ENCODE measurements at places on chromosomes 4 and X.

DNA sequence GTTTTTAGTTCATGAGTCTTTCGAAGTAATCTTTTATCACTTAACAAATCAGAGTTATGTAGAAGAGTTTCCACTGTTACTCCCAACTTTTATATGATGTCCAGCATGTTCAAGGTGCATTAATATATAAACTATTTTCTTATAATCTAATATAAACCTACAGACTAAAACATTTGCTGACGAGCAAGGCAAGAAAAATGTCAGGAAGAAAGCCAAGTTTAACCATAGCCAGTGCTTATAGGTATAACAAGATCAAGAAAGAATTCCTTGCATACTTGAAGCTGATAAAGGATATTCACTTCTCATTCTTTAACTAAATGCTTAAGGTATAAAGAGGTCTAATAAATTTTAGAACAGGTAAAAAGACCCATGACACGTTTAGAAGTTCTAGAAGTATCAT, 167.7 kb downstream of the NPNT start:
- DNase-seq = no peak

- no peak for DNase-seq
These were observed 42.0 kb downstream of the MAP7D3 start for GRCh38 chrX:136209016-136209738.

DNA sequence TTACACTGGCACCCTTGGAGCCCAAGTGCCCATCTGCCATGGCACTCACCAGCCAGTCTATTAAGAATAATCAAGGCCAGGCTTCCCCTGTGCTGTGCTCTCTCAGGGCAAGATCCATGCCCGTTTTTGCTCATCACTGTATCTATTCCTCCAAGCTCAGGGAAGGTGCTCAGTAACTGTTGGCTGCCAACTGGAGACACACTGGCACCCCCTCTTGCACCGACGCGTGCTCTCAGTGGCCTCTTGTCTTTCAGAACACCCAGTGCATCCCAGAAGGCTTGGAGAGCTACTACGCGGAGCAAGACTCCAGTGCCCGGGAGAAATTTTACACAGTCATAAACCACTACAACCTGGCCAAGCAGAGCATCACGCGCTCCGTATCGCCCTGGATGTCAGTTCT, 30.1 kb downstream of the NSG1 start:
- no peak for DNase-seq

- DNase-seq = no peak
These were observed 50.0 kb downstream of the C4orf46 start for GRCh38 chr4:158621729-158622128.

DNA sequence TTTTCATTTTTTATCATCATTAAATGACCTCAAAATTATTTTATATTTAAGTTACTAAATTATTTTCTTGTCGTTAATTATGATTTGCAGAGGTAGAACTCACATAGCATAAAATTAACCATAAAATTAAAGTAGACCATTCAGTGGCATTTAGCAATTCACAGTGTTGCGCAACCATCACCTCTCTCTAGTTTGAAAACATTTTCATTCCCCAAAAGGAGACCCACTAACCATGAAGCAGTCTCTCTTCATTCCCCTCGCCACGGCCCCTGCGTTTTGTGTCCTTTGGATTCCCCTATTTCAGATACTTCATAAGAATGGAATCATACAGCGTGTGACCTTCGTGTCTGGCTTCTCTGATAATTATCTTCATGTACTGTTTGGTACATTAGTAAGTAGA, 154.9 kb downstream of the ENPP6 start:
- no peak for DNase-seq

GRCh38 chr4:119087121-119087520, 48.5 kb upstream of the MYOZ2 start:
- DNase-seq = no peak

DNA sequence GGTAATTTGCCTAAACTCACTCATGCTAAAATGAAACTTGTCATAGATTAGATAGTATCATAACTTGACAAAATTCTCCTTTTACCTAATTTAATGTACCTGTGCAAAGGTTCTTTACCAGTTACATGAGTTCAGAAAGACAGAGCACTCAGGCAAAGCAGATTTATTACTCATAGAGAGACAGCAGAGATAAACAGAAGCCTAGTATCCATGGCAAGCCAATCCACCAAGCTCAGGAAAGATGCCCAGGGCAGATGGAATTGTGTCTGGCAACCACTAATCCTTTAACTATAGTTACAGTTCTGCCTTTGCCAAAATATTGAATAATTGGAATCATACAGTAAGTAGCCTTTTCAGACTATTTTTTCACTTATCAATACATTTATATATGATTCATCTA, 826.2 kb downstream of the TECRL start:
- no peak for DNase-seq

DNA sequence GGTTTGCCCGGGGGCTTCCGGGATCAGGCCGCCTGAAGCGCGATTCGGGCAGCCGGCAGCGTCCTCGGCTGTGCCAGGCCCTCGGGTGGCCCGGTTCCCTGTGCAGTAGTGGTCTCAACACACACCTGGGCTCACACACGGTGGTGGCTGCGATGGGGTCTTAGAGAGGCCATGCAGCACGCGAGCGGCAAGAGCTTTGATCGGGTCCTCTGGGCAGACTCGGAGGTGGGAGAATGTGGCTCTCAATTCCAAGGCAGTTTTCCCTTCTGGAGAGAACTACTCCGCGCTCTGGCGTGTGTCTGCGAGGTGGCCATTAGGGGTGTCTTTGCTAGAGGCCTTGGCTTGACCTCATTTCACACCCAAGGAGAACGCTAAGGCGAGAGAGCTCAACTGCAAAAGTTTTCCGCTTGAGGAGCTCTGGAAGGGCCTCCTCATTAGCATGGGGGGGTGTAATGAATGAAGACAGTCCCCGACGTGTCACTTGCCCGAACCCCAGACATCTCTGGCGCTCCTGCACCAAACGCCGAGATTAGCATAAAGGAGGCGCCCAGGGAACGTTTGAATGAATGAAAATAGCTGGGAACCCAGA, 771 bp upstream of the RBPJ start:
- peak; percentile 62 for DNase-seq

GRCh38 chrX:70485466-70485865, 40.8 kb downstream of the DLG3 start:
- no peak for DNase-seq

DNA sequence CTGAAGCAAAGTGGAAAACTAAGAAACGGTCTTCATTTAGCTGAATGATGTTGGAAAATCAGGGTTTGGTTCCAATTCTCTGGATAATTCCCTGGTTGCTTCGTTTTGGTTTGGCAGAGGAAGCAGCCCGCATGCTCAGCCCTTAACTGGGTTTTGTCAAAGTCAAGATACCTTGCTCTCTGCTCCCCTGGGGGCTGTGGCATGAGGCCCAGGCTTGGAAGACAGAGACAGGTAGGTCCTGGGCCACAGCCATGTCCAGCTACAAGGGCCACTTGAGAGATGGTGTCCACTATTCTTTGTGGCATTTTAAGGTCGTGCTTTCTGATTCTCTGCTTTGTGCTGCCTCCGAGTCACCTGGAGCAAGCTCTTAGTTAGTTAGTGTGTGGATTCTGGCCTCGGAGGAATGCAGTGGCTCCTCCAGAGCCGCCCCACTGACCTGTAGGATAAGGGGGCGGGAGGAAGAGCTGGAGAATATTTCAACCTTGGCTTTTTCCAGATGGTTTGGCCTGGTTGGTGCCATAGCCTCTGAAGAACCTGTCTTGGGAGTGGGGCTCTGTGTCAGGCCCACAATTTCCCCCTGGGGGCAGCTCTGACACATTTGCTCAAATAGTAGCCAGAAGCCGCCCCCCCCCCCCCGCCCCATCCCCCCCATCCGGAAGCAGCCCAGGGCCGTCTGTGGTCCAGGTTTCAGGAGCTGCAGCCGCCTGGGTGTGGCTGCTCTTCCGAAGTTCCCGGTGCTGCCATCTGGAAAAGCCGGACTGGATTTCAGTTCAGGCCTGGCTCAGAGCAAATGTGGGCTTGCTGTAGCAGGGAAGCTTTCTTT, 147.1 kb downstream of the NHS start:
- DNase-seq = no peak

DNA sequence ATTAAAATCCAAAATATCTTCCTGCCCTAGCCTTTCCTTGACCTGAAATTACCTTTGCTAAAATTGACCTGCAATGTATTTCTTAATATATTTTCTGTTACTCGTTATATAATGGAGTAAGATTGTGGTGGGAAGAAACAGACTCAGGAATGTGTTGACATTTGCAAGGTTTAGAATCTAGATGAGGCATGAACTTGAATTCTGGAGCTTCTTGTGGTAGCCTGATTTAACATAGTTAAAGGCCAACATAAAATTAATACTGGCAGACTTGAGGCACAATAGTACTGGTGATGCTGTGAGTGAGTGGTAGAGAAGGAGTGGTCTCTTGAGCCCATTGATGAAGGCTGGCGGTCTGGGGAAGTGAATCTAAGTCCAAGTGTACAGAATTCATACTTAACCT, 197.9 kb upstream of the SPRY1 start:
- no peak for DNase-seq

DNA sequence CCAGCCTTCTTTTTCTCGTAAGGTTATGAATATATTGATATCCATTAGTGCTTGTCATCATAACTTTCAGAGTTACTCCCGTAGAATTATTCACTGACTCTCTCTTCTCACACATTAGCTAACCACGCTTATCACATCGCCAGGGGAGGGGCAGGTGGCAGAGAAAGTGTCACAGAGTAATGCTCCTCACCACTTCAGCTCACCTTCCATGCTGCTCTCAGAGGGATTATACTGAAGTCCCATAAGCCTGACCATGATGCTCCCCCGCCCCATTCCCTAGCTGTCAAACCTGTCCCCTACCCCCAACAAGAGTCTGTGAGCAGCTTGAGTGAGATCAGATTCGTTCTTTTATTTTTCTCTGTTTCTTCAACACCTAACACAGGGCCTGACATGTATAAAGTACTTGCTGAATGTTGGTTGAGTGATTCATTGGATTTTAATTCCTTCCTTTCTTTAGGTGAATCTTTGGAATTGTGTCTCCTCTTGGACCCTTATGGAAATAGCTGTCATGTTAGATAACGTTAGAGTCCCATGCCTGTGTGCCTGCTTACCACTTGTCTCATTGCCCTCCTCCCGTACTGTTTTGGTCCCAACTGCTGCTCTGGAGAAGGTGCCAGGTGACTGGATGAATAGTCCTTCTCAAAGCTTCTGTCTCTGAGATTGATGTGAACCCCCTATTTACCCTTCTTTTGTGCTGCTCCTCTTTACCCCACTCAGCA, 55.1 kb downstream of the RS1 start:
- DNase-seq = no peak

GRCh38 chrX:79081895-79082512, 62.5 kb upstream of the GPR174 start:
- DNase-seq = no peak

GRCh38 chrX:85309717-85310116, 65.9 kb downstream of the ZNF711 start:
- DNase-seq = no peak

GRCh38 chr4:101205916-101206315, 141.4 kb downstream of the PPP3CA start:
- no peak for DNase-seq

DNA sequence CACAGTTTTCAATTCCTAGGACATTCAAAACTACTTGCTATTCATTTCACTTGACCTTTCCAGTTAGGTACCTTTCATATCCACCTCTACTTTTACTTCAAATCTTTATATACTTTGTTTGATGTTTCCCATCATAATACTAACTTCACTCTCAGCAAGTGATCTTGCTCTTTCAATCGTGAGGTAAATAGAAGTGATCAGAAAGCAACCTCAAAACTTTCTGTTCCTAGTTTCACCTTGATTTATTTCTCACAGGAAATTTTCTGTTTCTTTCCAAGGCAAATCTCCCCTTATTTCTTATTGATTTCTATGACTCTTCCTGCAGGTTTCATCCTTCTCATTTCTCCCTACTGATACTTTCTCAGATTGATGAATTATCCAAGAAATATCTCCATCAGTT, 623.5 kb downstream of the FSTL5 start:
- no peak for DNase-seq

- no peak for DNase-seq
These were observed 44.9 kb downstream of the HAND2 start for GRCh38 chr4:173485164-173485563.

DNA sequence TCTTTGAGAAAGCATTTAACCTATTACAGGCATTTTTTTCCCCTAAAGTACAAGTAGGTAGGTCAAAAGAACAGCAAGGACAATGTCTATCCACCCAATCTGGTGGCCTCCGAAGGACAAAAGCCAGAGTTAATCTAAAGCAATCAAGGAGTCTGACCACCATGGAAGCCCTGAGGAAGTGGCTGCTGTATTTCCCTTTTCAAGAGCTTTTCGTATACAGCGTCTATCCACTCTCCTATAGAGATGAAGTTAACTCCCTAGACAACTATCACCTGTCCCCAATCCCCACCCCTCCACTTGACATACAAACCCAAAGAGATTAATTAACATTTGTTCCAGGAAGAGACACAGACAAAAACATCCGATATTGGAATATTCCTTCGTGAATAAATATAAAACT, 85.5 kb downstream of the SNCA start:
- DNase-seq = no peak

DNA sequence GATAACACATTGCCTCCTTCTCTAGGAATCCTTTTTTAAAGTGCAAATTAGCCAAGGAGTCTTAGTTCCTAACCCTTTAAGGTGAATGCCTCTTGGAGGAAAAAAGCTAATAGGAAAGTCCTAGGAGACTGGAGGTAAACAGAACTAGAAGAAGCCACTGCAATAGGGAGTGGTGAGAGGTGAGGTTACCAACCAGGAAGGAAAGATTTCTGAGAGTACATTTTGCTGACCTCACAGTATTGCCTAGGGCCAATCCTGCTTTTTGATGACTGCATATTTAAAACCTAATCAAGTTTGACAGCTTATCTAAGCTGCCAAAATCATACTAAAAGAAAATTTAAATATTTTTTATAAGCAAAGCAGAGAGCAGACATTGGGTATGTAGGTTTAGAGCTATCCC, 7.3 kb upstream of the CUL4B start:
- DNase-seq = no peak

DNA sequence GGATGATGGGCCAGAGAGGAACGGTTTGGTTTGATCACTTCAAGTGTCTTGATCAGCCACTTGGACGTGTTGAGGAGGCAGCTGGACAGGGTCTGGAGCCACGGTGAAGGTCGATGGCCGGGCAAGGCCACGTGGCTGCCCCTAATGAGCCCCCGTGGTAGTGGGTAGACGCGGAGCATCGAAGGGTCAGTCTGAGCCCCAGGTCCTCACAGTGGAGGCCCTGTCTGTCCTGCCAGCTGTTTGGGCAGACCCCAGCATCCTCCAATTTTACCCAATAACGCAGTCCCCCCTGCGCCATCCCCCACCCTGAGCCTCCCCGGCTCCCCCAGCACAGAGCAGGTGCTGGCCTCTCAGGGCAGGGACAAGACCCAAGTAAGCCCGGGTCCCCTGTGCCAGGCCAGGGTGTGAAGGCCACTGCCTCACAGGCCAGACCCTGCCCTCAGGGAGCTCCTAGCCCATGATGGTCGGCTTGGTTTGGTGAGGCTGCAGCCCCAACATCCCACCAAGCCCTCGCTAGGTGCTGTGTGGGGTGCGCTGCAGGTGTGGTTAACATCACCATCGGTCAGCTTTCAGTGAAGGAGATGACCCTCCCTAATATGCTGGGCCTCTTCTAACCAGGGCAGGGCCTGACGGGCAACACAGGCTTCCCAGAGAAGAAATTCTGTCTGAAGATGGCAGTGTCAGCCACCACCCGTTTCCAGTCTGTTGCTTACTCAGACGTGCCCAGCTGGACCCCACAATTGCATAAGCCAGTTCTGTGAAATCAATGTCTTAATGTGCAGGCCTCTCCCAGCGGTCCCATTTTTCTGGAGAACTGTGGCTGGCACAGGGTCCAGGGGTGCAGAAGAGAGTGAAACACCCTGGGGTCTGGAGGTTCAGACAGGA, 40.5 kb upstream of the NKX1-1 start:
- DNase-seq = peak; percentile 50

- no peak for DNase-seq
These were observed 72.6 kb upstream of the NKX1-1 start for GRCh38 chr4:1478766-1479355.

- no peak for DNase-seq
These were observed 75.4 kb downstream of the SH3KBP1 start for GRCh38 chrX:19811807-19812604.

Measured in right atrium auricular region (tissue), 2 donors.